ENCODE measurements at places on chromosomes 11 and 22.

GRCh38 chr22:19942157-19943081, 801 bp upstream of the TXNRD2 start:
- DNase-seq, result peak; percentile 43

- DNase-seq, result peak; percentile 45
Measured at GRCh38 chr11:1505480-1505879, 18.9 kb upstream of the MOB2 start.

GRCh38 chr22:27843441-27843840, 41.9 kb upstream of the MN1 start:
- DNase-seq, result no peak

DNA sequence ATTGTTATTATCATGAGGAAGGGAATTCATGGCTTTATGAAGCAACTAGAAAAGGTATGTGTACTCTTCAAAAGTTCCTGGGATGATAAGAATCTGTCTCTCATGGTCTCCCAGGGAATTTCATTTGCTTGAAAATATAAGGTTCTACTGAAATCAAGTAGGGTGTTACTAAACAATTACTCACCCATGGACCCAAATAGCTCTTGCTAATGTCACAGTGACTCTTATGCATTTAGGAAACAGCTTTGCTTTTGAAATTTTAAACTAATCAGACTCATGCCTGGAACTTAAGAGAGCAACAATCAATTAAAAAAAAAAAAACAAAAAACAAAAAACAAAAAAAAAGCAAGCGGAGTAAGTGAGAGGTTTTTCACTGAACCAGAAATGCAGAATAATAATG, 1546.3 kb upstream of the TENM4 start:
- no peak for DNase-seq

DNA sequence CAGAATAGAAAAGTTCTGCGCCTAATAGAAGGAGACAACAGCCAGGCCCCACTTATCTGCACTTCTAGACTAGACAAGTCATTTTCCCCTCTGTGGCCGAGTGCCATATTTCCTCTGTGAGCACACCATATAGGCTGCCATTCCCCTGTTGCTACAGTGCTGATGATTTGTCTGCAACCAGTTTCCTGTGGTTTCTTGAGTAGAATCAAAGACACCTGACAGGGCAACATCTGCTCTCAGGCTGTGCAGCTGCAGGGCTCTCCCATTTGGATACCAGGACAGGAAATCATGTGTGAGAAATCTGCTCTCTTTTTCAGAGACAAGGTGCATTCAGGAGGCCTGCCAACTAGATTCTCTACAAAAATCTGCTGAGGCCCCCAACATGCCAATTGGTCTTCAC, 879.3 kb downstream of the DLG2 start:
- no peak for DNase-seq

DNA sequence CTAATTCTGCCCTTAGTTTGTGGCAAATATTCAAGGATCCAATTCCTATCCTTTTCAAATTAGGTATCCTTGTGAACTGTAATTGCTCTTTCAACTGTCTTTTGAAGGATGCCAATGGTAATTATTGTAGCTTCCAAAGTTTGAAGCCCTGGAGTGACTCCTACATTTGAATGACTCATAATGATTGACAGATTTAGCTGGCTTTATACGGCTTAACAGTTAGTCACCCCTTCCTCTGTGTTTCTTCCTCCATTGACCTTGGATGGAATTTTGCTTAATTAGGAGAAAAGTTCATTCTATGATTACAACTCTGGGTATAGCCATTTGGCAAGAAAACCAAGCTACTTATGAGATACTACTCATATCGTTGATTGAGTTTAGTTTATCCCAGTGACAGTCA, 639.3 kb upstream of the KIRREL3 start:
- no peak for DNase-seq

DNA sequence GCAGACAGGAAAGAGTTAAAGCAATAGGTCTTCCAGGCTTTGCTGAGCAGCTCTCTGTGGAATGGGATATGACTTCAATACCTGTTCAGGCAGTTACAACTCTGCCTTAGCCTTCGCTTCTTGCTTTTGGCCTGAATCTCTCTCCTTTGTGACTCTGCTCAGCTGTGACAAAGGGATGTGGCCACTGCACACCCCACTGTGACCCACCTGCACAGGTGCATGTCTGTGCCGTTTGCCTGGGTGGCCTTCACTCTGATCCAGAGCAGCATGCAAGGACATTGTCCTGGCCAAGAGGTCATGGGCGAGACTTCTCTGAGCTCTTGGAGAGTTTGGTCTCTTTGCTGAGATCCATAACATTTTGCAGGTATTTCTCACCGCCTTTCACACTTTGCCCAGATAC, 891.3 kb downstream of the BRD1 start:
- DNase-seq, result no peak

DNA sequence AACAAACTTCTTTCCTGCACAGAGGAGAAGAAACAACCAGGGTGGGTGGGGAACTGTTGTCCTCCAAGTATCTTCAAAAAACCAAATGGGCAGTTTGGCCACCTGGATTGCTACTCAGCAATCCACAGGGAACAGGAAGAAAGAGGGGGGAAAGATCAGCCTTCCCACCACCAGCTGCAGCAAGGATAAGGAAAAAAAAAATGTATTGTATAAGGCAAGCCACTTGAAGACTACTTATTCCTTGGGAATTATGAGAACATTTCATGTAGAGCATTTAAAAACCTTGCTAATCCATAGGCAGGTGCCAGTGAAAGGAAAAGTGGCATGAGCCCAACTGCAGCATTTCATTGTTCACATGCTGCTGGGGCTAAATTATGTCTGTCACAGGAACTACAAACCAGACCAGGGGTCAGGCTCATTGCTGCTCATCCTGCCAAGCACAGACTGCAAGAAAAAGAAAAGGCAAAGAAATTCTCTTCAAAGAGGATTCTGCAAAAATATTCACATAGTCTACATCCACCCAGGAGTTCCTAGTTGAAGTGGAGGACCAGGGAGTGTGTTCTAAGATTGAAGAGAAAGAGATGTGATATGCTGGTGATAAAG, 2.2 kb downstream of the RAB30 start:
- no peak for DNase-seq

- DNase-seq, result no peak
Measured at GRCh38 chr22:50190941-50191741, 5.4 kb downstream of the TRABD start.

- DNase-seq, result no peak
Measured at GRCh38 chr22:32859743-32860142, 58.2 kb downstream of the TIMP3 start.

DNA sequence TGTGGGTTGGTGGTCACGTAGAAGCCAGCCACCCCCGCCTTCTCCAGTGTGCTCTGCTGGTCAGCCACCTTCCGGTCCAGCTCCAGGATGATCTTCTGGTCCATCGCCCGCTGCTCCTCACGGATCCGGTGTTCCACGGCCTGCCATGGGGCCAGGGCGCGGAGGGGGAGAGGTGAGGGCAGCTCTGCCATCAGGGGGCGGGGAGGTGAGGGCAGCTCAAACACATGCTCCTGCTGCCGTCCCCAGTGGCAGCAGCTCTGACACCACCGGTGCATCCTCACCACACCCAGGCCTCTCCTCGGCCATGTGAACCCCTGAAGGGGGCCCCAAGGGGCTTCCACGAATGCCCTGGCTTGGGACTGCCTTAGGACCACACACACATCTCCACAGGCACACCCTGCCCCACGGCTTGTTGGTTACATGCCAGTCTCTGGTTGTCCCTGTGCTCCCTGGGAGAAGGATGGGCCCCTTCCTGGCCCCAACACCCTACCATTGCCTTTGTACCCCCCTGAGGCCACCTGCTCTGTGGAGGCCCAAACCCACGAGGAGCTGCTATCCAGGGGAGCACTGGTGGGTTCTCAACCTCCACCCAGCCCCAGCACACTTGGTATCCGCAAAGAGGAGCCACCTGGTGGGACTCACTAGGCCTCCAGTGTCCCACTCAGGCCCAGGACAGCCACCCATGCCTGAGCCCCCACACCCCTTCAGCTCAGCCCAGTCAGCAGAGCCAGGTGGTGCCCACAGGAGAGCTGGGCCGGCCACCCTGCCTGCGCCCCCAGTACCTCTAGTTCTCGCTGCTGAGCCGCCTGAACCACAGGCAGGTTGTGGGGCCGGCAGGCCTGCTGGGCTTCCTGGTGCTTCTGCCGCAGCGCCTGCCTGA, 4.3 kb downstream of the DGCR6L start:
- no peak for DNase-seq
